Dermis lymphatic vessel endothelial cell (primary cell): ENCODE measurements at places on chromosomes 12 and 14. TPM values are rescaled to one million over a fixed set of nuclear protein-coding genes. Genes with fewer than 3 reads are reported as not detected.

SAMD4A gene
- total RNA-seq = 12.9 and 44.9 TPM in 2 replicates

HPD gene
- not detected in 2 replicates for total RNA-seq

RNASE3 gene
- total RNA-seq = not detected in 2 replicates

SERPINA12 gene
- total RNA-seq = not detected in 2 replicates

KTN1 gene
- 184 and 207 TPM in 2 replicates for total RNA-seq

LBHD2 gene
- total RNA-seq = not detected in 2 replicates

TSPAN8 gene
- not detected in 2 replicates for total RNA-seq

CCDC184 gene
- 0.11 TPM in 1 of 2 replicates, not detected in the other for total RNA-seq

HCAR3 gene
- total RNA-seq = not detected in 2 replicates

MSI1 gene
- total RNA-seq = not detected in 2 replicates

KRT3 gene
- not detected in 2 replicates for total RNA-seq

DGLUCY gene
- 32.3 and 54.9 TPM in 2 replicates for total RNA-seq

TAS2R10 gene
- total RNA-seq = 0.43 and 0.77 TPM in 2 replicates

RASSF8 gene
- total RNA-seq = 39.3 and 45.7 TPM in 2 replicates

OTUB2 gene
- total RNA-seq = 0.11 and 0.60 TPM in 2 replicates

RAB15 gene
- 4.8 and 8.2 TPM in 2 replicates for total RNA-seq

FRMD6 gene
- 110 and 204 TPM in 2 replicates for total RNA-seq

SLC15A5 gene
- total RNA-seq = not detected in 2 replicates

CHGA gene
- total RNA-seq = not detected in 2 replicates

MAP1LC3B2 gene
- 0.43 TPM in 2 replicates for total RNA-seq

RDH16 gene
- total RNA-seq = 0.09 TPM in 1 of 2 replicates, not detected in the other

HELB gene
- total RNA-seq = 0.98 and 2.2 TPM in 2 replicates

SIRT4 gene
- 1.5 and 2.5 TPM in 2 replicates for total RNA-seq

SLC2A14 gene
- under 0.01 and 0.22 TPM in 2 replicates for total RNA-seq

DDX11 gene
- total RNA-seq = 4.8 and 9.5 TPM in 2 replicates

IAPP gene
- total RNA-seq = not detected in 2 replicates

THTPA gene
- 7.2 and 7.4 TPM in 2 replicates for total RNA-seq

AVPR1A gene
- under 0.01 TPM in 1 of 2 replicates, not detected in the other for total RNA-seq

ARHGEF40 gene
- total RNA-seq = 7.4 and 11.6 TPM in 2 replicates
